ENCODE measurements at places on chromosomes 3 and 15.

GRCh38 chr3:9135526-9135925 is 113.9 kb downstream of the SRGAP3 start:
- no peak for DNase-seq

- DNase-seq = no peak
Measured at GRCh38 chr3:123155471-123156011, 46.2 kb upstream of the SEC22A start.

GRCh38 chr3:63832395-63832794 is 13.3 kb downstream of the C3orf49 start:
- no peak for DNase-seq

DNA sequence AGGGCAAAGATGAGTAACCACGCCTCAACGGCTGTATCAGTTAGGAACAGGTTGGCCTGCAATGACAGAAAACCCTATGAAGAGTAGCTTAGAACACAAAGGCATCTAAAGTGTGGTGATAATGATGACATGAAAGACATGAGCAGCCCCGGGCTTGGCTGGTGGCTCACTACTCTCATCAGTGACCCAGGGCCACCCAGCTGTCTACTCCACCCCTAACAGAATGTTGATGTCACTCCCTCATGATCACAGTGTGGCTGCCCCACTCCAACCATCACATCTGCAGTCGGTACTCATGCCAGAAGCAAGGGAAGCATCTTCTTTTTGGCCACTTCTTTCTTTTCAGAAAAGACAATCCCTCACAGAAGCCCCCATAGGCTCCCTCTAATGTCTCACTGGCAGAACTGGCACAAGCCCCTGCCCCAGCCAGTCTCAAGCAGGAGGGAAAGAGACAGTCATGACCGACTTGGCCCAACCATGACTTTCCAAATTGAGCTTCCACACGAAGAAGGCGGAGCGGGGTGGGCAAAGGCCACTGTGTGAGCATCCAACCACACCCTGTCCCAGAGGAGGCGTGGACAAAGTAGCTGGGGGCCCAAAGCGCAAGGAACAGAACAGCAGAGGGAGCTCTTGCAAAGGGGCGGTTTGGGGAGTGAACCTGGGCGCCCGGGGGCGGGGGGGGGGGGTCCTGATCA is 72.0 kb upstream of the IQSEC1 start:
- DNase-seq = no peak

DNA sequence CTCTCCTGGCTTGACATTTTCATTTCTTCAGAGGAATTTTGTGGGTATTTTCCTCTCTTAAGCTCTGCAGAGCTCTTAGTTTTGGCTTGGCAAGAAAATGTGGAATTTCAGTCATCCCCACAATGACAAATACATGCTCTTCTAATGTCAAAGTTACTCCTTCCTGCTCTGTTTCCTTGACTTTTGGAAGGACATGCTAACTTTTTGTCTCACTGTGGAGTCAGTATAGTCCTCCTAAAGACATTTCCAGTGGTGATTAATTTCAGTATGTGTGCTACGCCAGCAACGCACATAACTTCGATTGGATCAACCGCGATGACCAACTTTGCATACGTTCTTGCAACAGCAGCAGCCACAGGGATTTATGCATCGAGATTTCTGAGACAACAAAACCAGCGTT is 13.3 kb downstream of the EBLN2 start:
- no peak for DNase-seq

GRCh38 chr3:40068636-40069035 is 240.9 kb upstream of the EIF1B start:
- no peak for DNase-seq

- DNase-seq = no peak
Measured at GRCh38 chr3:126085841-126086240, 1.9 kb upstream of the SLC41A3 start.

- no peak for DNase-seq
Measured at GRCh38 chr15:72464251-72464650, 9.9 kb upstream of the ARIH1 start.

DNA sequence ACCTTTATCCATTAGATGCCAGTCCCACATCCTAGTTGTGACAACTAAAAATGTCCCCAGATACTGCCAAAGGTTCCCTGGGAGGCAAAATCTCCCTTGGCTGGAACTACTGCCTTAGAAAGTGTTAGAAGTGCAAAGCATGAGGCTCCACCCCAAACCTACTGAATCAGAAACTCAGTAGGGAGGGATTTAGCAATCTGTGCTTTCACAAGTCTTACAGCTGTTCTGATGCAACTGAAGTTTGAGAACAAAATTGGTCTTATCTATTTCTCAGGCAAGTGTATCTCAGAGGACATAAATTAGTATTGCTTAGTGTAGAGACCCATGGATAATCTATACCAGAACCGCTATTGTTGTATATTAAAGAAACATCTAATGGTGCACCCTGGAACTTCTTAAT is 70.2 kb downstream of the CLDN1 start:
- DNase-seq = no peak

DNA sequence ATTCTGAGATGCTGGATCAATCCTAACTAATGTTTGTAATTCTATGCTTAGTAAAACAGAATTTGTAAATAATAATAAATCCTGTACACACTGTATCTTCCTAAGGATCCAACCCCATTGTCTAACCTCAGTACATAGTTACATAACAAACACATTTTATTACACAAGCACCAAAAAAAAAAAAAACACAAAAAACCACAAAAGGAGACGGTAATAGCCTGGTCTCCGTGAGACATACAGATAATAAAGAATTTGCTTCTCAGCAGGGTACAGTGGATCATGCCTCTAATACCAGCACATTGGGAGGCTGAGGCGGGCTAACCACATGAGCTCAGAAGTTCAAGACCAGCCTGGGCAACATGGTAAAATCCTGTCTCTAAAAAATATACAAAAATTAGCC is 558.7 kb downstream of the MAGI1 start:
- no peak for DNase-seq

DNA sequence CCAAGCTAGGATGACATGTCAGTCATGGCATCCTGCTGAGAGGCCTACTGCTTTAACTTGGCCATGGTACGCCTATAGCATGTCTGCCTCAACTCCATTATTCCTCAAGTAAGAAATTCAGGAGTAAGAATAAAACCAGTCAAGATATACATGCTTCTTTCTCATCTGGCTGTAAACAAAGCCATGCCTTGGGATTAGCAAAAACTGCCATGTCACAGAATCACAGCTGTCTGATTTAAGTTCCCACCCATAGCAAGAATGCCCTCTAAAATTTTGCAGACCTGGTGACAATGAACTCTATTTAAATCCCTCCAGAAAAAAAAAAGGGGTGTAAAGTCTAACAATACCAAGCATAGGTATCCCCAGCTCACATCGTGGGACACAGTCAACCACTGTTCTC is 55.6 kb upstream of the ACAN start:
- no peak for DNase-seq

GRCh38 chr15:34709866-34710265 is 44.9 kb downstream of the GJD2 start:
- DNase-seq = no peak

- no peak for DNase-seq
Measured at GRCh38 chr3:151709847-151710246, 23.9 kb upstream of the AADACL2 start.

- DNase-seq = no peak
Measured at GRCh38 chr15:27412415-27412814, 441.4 kb downstream of the GABRG3 start.

DNA sequence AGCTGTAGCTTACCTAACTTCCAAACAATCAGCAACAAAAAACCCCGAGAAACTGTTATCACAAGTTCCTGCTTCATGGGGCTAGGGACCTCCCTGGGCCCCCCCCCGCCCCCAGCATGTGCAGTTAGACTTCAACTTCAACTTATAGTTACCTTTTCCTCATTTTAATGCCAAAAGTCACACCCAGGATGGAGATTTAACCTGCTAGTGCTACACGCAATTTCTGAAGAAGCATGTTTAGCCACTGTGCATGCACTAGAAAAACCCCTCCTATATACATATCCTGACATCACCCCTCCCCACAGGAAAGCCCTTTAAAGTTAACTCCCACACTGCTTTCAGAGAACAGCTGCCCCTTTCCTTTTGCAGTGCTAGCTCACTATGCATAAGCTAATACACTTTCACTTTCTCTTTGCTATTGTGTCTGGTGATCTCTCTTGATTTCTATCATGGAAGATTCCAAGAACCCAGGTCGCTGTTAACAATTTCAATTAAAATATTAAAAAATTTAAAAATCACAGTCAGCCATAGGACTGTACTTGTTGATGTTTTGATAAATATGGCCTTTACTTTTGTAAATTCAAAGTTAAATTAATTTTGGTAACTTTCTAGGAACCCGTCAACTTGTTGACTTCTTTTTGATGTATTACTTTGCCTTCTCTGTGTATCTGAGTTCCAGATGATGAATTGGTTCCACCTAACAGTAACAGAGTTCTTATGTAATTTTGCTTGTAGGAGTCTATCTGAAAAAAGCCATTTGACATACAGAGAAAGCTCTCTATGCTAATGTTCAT is 75.2 kb upstream of the ACAD9 start:
- peak; percentile 44 for DNase-seq

DNA sequence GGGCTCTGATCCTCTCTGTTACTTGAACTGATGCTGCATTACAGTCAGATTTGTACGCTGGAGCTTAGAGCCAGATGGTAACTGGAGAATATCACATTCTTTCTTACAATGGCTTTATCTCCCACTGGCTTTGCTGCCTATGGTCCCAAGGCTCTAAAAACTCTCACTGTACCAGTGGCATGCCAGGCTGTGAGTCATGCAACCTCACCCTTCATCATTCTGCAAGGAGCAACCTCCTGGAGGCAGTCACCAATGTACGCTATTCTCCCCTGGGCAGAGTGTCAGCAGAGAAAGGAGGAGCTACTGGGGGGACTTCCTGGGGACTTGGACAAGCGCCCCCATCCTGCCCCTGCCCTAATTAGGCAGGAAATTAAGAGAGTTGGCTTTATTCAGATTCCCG is 97.9 kb upstream of the EIF1B start:
- DNase-seq = no peak

Measured in stimulated activated CD4-positive, alpha-beta T cell treated with anti-CD3 and anti-CD28 coated beads, Interleukin-1b, Interleukin-23, amount 100 ng/mL, for 1 hour (primary cell).